Activated naive CD4-positive, alpha-beta T cell treated with anti-CD3 and anti-CD28 coated beads, Interleukin-2, amount 10 ng/mL, durations not matched to agents 5 hours and 36 hours (primary cell): ENCODE measurements at places on chromosomes 6 and 20. TPM values are rescaled to one million over a fixed set of nuclear protein-coding genes. Genes with fewer than 3 reads are reported as not detected.

BPI gene
- total RNA-seq = not detected

NHLRC1 gene
- 0.78 TPM for total RNA-seq

TEAD3 gene
- total RNA-seq = 0.14 TPM

PTCRA gene
- not detected for total RNA-seq

AIF1 gene
- total RNA-seq = 46.1 TPM

BTN1A1 gene
- total RNA-seq = not detected

LBP gene
- total RNA-seq = not detected

SLC22A7 gene
- not detected for total RNA-seq

HSPA12B gene
- total RNA-seq = not detected

CCDC170 gene
- not detected for total RNA-seq
